ENCODE measurements at places on chromosomes 13 and 19.

DNA sequence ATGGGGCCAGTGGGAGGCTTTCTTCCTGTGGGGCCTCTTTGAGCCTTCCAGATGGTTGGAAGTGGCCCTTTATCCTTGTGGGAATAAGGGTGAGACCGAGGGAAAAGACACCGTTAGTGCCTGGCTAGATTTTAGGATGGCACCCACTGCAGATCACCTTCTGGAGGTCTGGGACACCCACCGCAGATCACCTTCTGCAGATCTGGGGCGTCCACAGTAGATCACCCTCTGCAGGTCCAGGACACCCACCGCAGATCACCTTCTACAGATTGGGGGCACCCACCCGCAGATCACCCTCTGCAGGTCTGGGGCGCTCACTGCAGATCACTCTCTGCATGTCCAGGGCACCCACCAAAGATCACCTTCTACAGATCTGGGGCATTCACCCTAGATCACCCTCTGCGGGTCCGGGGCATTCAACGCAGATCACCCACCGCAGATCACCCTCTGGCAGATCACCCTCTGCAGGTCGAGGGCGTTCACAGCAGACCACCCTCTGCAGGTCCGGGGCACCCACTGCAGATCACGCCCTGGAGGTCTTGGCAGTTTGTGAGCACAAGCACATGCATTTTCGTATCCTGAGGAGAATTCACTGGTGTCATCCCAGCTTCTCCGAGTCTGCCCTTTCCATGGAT, 153.4 kb upstream of the TSHZ3 start:
- DNase-seq = no peak
- H3K4me3 ChIP-seq = no peak overlapping the region
- peaks cover 58% of the 10 kb centered on the region for H3K27me3 ChIP-seq
- H3K36me3 ChIP-seq = no peaks in the 10 kb centered on the region

DNA sequence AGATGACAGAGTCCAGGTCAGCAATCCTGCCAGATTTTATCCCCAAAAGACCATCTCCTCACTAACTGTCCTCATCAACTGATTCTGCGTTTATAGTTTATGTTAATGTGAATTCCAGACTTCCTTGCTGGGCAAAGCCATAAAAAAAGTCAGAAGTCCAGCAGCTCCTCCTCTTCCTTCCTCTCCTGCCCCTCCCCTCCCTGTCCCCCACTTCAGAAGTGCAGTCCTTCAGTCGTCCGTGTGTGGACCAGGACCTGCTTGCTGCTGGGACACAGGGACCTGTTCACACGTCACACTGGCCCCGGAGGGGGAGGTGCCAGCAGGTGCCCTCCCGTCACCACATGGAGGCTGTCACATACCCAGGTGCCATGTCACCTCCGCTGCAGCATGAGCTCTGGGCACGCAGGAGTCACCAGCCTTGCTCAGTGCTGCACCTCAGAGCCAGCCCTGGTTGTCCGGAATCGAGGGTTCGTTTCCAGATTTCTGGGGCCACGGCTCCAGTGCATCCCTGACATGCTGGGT, 4.0 kb upstream of the MCF2L start:
- H3K27me3 ChIP-seq = peaks cover under 1% of the 10 kb centered on the region
- H3K4me3 ChIP-seq = no peak overlapping the region
- H3K4me1 ChIP-seq = no peaks in the 10 kb centered on the region
- H3K27ac ChIP-seq = no peak overlapping the region
- no peaks in the 10 kb centered on the region for H3K36me3 ChIP-seq

DNA sequence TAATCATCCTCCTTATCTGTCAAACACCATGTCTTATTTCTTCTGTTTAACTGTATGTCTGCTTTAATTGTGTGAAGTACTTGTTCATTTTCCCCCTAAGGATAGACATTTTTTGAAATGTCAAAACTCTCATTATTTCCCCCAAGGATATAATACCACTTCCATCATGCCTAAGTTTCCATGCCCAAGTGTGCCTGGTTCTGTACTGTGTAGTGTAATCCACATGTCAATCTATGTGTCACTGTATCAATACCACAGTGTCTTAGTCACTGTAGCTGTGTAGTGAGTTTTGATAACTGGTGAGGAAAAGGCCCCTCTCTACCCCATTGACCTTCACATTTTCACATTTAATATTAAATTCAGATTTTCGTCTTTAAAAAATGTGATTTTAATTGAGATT, 1265.5 kb downstream of the PCDH9 start:
- no peak overlapping the region for H3K4me3 ChIP-seq
- no peak overlapping the region for H3K27ac ChIP-seq
- no peaks in the 10 kb centered on the region for H3K27me3 ChIP-seq
- no peak for DNase-seq
- H3K4me1 ChIP-seq = no peaks in the 10 kb centered on the region

DNA sequence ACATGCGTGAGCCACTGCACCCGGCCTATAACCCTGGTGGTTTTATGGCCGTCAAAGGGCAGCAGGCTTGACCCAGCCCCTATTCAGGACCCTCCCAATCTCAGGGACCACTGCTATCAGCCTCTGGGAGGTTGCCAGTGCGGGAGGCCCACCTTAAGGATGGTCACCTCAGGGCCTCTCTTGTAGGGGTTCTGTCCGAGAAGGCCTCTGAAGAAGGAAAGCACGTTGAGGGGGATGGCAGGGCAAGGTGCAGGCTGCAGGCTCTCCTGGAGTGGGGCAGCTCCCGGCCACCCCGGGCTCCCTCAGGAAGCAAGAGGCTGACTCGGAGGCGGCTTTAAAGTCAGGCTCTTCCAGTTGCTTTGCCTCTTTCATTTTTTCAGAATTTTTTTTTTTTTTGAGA, 6.0 kb upstream of the GRTP1 start:
- no peaks in the 10 kb centered on the region for H3K36me3 ChIP-seq
- no peak overlapping the region for H3K4me3 ChIP-seq
- no peak for DNase-seq
- no peak overlapping the region for H3K27ac ChIP-seq
- no peaks in the 10 kb centered on the region for H3K27me3 ChIP-seq

- no peaks in the 10 kb centered on the region for H3K4me1 ChIP-seq
- no peak for DNase-seq
- H3K36me3 ChIP-seq = no peaks in the 10 kb centered on the region
- H3K4me3 ChIP-seq = no peak overlapping the region
- no peak overlapping the region for H3K27ac ChIP-seq
- H3K27me3 ChIP-seq = no peaks in the 10 kb centered on the region
Measured at GRCh38 chr19:23993440-23993839, 78.8 kb downstream of the ZNF726 start.

- H3K36me3 ChIP-seq = no peaks in the 10 kb centered on the region
- no peak overlapping the region for H3K4me3 ChIP-seq
- H3K27me3 ChIP-seq = no peaks in the 10 kb centered on the region
- H3K27ac ChIP-seq = no peak overlapping the region
- no peak for DNase-seq
- no peaks in the 10 kb centered on the region for H3K4me1 ChIP-seq
Measured at GRCh38 chr19:32200312-32201038, 144.9 kb upstream of the ZNF507 start.
